MCF 10A (cell line): ENCODE measurements at places on chromosomes 16 and 17. TPM values are rescaled to one million over a fixed set of nuclear protein-coding genes. Genes with fewer than 3 reads are reported as not detected.

Gene HOXB13
- not detected in 2 replicates for total RNA-seq

DNA sequence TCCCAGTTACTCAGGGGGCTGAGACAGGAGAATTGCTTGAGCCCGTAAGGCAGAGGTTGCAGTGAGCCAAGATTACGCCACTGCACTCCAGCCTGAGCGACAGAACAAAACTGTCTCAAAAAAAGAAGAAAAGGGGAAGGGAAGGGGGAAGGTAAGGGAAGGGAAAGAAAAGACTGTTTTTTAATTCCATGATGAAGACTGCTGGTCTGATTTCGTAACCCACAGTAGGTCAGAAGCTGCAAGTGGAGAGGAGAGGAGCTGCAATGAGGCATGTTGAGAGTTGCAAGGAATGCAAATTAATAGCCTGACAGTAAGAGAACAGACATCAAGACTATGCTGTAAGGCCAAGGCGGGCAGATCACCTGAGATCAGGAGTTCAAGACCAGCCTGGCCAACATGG, 33.3 kb downstream of the HELZ start:
- H3K27me3 ChIP-seq: no peaks in the 10 kb centered on the region
- H3K4me1 ChIP-seq: peaks cover 18% of the 10 kb centered on the region
- H3K36me3 ChIP-seq: peaks cover 35% of the 10 kb centered on the region
- H3K4me3 ChIP-seq: no peak overlapping the region
- H3K27ac ChIP-seq: no peak overlapping the region
- DNase-seq: peak; percentile 65

- no peaks in the 10 kb centered on the region for H3K27me3 ChIP-seq
- peaks cover 5% of the 10 kb centered on the region for H3K4me1 ChIP-seq
- DNase-seq: no peak
- H3K27ac ChIP-seq: no peak overlapping the region
Observed at GRCh38 chr16:71726476-71727315, 2.2 kb upstream of the PHLPP2 start.

GRCh38 chr17:77419547-77420094, 278.9 kb downstream of the SEC14L1 start:
- H3K36me3 ChIP-seq: peaks cover 77% of the 10 kb centered on the region
- H3K27me3 ChIP-seq: no peaks in the 10 kb centered on the region
- H3K27ac ChIP-seq: no peak overlapping the region
- no peak for DNase-seq

GRCh38 chr17:79840989-79841286, 1.7 kb upstream of the CBX4 start:
- H3K4me3 ChIP-seq: no peak overlapping the region
- peaks cover 11% of the 10 kb centered on the region for H3K27me3 ChIP-seq
- peaks cover 18% of the 10 kb centered on the region for H3K36me3 ChIP-seq
- no peak overlapping the region for H3K27ac ChIP-seq
- no peak for DNase-seq
